ENCODE measurements at places on chromosomes 3 and 15. TPM values are rescaled to one million over a fixed set of nuclear protein-coding genes. Genes with fewer than 3 reads are reported as not detected.

The LYZL4 gene
- polyA plus RNA-seq, result not detected

The GOLGA8Q gene
- polyA plus RNA-seq, result 0.50 TPM

- no peak for DNase-seq
Measured at GRCh38 chr3:52123106-52123725, 31.0 kb downstream of the POC1A start.

- no peak for DNase-seq
Measured at GRCh38 chr3:6921066-6921465, 60.2 kb downstream of the GRM7 start.

GRCh38 chr3:150589759-150590158 is 13.4 kb upstream of the SELENOT start:
- no peak for DNase-seq

DNA sequence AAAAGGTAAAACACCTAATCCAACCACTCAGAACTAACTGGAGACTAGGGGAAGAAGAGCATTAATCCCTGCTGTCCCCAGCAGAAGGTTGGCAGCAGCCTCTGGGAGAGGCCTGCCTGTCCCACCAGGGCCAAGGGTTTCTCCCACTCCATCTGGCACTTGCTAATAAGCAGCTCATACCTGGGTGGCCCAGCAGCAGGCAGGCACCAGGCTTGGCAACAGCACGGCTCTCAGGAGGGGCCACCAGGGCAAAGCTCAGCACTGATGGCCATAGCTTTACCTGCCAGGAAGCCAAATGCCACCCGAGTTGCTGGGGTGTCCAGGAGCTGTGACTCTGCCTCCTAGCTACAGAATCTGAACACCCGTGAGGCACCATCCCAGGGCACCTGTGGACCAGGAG is 58.3 kb downstream of the BOC start:
- no peak for DNase-seq

All from BJ (cell line).